Activated CD4-positive, CD25-positive, alpha-beta regulatory T cell (primary cell): ENCODE measurements at places on chromosomes 4 and X.

- DNase-seq: no peak
Measured at GRCh38 chrX:10077425-10078188, 79.2 kb upstream of the CLCN4 start.

DNA sequence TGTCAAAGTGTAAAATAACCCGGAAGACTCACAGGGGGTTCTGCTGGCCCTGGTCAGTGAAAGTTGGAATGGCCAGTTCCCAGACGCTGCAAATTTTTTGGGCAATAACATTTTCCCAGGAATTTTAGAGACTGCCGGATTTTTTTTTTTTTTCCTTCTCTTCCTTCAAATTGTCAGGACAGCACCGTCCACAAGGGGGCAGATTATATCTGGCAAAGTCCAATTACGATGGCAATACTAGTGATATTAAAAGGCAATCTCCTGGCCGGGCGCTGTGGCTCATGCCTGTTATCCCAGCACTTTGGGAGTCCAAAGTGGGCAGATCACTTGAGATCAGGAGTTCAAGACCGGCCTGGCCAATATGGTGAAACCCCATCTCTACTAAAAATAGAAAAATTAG lies 20.5 kb downstream of the SLC25A5 start:
- no peak for DNase-seq

DNA sequence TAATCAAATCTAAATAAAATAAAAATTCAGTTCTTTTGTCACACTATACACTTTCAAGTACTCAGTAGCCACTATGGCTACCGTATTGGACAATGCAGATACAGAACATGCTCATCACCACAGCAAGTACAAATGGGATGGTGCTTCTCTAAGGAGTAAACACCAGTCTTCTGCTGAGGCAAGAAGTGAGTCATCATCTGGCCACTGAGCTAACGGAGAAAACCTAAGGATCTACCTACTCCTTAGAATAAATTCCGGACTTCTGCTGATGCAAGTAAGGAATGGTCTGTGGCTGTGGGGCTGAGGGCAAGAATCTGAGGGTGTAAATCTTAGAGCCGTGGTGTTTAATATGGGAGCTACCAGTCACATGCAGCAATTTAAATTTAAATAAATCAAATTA lies 11.3 kb upstream of the RBMXL3 start:
- DNase-seq: no peak

GRCh38 chr4:161583549-161583948 lies 580.3 kb downstream of the FSTL5 start:
- no peak for DNase-seq

DNA sequence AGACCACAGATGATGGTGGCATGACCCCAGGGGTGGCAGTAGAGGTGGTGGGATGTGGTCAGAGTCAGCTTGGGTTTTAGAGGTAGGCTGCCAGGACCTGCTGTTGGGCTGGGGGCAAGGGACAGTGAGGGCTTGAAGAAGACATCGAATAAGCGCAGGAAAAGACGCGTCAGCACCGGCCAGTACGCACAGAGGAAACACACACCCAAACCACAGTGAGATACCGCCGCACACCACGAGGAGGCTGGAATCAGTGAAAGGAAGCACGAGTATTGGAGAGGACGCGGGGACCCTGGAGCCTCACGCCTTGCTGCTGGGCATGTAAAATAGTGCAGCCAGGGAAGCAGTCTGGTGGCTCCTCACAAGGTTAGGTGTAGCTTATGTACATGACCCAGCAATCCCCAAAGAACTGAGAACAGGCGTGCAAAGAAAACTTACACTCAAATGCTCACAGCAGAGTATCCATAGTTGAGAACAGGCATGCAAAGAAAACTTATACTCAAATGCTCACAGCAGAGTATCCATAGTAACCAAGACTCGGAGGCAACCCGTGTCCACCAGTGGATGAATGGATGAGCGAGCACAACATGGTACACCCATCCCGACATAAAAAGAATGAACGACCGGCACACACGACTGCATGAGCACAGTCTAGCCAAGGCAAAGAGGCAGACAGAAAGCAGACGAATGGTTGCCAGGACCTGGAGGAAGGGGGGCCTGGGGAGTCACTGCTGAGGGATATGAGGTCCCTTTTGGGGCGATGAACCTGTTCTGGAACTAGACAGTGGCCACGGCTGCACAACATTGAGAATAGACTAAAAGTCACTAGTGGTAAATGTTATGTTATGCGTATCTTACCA lies 13.3 kb downstream of the PDZD4 start:
- DNase-seq: no peak

DNA sequence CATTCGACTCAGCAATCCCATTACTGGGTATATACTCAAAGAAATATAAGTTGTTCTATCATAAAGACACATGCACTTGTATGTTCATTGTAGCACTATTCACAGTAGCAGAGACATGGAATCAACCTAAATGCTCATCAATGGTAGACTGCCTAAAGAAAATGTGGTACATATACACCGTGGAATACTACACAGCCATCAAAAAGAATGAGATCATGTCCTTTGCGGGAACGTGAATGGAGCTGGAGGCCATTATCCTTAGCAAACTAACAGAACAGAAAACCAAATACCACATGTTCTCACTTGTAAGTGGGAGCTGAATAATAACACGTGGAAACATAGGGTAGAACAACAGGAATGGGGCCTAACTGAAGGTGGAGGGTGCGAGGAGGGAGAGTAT lies 44.9 kb downstream of the TMEM131L start:
- DNase-seq: no peak

GRCh38 chr4:59698041-59698440 lies 1502.1 kb upstream of the ADGRL3 start:
- DNase-seq: no peak
